ENCODE measurements at places on chromosomes 13 and 19.

- peak; percentile 17 for DNase-seq
These were observed 116.4 kb downstream of the TM9SF2 start for GRCh38 chr13:99617474-99618255.

GRCh38 chr19:54279406-54279962 lies 1.4 kb downstream of the LILRB2 start:
- no peak for DNase-seq

DNA sequence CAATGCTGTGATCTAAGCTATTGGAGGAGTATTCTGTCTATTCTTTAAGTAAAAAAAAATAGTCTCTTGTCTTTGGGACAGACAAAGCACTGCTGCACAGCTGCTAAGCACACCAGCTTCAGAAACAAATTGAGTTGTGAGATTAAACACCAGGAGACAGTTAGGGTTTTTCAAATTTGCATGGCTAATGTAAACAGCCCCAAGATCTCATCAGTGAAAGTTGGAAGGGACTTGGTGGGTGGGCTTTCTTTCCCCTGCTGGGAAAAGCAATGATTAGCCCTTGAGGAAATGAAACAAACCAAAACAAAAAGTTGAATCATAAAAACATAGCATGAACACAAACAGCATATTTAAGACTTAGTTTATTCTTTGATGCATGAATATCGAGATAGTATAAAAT lies 143.6 kb upstream of the SLITRK1 start:
- DNase-seq: no peak

- peak; percentile 48 for DNase-seq
These were observed 13.3 kb upstream of the ZNF57 start for GRCh38 chr19:2887391-2887914.

GRCh38 chr13:40101708-40102359 lies 446.4 kb downstream of the COG6 start:
- no peak for DNase-seq

DNA sequence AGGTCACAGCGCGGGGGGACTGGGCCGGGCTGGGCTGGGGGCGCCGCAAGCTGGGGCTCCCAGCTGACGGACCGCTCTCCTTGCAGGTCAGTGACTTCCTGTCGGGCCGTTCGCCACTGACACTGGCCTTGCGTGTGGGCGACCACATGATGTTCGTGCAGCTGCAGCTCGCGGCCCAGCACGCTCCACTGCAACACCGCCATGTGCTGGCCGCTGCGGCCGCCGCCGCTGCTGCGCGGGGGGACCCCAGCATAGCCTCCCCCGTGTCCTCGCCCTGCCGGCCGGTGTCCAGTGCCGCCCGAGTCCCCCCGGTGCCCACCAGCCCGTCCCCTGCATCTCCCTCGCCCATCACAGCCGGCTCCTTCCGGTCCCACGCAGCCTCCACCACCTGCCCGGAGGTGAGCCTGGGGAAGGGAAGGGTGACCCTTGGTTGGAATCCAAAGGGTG lies 5.7 kb downstream of the MIDN start:
- DNase-seq: no peak

DNA sequence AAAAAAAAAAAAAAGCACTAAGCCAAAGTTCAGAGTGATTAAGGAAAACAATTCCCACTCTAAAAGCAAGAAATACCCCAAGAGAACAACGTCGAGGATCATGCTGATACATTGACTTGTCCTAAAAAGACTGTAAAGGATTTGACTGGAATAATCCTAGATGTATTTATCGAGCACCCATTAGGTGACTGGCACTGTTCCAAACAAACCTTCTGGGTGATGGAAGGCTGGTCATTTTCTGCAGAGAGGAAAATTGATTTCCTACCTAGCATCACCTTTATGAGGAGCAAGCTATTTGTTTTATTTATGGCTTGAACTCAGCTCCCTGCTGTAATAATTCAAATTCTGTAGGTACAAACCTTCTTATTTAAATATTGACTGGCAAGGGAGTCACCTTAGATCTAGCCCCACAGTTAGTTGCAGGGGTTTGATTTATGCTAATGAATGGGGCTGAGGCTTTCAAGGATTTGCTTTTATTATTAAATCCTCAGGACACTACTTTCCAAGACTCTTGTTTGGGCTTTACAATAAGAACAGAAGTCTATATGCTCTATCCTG lies 471.0 kb downstream of the OLFM4 start:
- no peak for DNase-seq

GRCh38 chr13:100440751-100441425 lies 147.7 kb downstream of the GGACT start:
- no peak for DNase-seq

GRCh38 chr19:31981545-31981944 lies 363.9 kb upstream of the ZNF507 start:
- no peak for DNase-seq

- DNase-seq: no peak
These were observed 49.4 kb downstream of the OR10H4 start for GRCh38 chr19:15998166-15998565.

DNA sequence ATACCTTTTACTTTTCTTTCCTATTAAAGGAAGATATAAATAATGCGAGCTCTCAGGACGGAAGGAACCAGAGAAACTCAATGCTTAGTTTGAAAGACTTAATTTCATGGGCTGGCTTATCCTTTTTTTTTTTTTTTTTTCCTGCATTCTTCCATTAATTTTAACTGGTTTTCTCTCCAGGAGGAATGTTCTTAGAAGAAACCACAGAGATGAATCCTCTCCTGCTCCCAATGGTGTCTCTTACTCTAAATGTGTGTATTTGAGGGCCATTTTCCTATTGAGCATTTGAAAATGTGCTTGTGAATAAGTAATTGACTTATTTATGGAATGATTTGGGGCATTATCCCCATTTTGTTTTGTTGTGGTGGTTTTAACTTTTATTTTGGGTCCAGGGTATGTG lies 494.9 kb downstream of the FOXO1 start:
- DNase-seq: no peak

- no peak for DNase-seq
These were observed 12.5 kb upstream of the PDX1 start for GRCh38 chr13:27907121-27907787.

DNA sequence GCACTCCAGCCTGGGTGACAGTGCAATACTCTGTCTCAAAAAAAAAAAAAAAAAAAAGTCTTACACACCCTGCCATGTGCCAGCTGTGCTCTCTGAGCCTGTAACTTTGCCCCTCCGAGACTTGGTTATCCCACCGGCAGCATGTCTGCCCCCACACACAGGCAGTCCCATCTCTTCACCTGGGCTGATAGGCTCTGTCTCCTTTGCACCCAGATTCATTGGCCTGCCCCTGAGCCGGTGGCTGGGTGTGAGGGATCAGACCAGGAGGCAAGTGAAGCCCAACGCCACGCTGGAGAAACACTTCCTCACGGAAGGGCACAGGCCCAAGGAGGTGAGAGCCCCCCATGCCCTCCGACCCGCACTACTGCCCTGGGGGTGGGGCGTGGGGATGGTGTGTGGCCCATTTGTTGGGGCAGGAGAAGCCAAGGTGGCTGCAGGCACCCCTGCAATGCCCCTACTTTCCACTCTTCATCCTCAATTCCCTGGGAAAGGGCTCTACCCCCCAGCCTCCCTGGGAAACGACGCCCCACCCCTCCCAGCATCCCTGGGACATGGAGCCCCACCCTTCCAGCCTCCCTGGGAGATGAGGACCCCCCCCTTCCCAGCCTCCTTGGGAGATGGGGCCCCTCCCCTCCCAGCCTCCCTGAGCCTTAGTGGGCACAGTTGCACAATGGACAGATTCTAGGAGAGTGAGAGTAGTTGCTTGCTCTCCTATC lies 45.3 kb downstream of the CERS4 start:
- DNase-seq: no peak

DNA sequence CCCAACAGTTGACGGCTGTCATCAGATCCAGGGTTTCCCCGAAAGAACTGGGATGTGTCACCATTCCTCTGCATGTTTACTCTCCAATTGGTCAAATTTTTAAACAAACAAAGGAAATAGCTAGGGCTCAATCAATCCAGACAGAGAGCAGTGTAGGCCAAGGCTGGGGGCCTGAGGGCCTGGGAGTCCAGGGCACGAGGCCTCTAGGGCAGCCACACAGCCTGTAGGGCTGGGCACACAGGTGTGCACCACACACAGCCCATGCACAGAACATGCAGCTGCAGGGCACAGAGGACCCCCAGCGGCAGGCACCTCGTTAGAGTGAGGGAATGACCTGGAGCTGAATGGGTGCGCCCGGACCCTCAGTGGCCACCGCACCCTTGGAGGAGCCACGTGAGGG lies 9.5 kb downstream of the MIER2 start:
- no peak for DNase-seq

Measured in CD4-positive, alpha-beta T cell treated with Interleukin-1 beta for 1 hour (primary cell).